ENCODE measurements at places on chromosomes 7 and 10.
A peak's percentile ranks its signal among the peaks of the same experiment; 100 is the strongest.

DNA sequence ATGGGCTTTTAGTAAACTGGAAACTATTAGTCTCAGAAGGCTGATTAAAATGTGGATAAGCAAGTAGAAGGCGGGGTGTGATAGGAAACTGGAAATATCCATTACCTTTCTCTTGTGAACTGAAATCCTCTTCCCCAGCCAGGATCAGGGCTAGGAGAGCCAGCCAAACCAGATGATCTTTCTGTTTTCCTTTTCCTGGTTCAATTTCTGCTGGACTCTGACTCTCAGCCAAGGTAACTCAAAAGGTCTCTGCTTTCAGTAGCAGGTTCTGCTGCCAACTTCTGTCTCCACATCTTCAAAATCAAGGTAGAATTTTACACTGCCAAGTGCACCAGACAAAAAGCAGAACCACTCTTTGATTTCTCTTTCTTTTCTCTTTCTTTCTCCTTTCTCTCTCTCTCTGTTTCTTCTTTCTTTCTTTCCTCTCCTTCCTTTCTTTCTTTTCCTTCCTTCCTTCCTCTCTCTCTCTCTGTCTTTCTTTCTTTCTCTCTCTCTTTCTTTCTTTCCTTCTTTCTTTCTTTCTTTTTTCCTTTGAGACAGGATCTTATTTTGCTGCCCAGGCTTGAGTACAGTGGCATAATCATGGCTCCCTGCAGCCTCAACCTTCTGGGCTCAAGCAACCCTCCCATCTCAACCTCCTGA, 30.8 kb downstream of the OTUD1 start:
- no peak for DNase-seq

GRCh38 chr7:17318146-17318545, 19.7 kb downstream of the AHR start:
- no peak for DNase-seq

GRCh38 chr7:126079581-126079980, 1150.0 kb upstream of the POT1 start:
- no peak for DNase-seq

DNA sequence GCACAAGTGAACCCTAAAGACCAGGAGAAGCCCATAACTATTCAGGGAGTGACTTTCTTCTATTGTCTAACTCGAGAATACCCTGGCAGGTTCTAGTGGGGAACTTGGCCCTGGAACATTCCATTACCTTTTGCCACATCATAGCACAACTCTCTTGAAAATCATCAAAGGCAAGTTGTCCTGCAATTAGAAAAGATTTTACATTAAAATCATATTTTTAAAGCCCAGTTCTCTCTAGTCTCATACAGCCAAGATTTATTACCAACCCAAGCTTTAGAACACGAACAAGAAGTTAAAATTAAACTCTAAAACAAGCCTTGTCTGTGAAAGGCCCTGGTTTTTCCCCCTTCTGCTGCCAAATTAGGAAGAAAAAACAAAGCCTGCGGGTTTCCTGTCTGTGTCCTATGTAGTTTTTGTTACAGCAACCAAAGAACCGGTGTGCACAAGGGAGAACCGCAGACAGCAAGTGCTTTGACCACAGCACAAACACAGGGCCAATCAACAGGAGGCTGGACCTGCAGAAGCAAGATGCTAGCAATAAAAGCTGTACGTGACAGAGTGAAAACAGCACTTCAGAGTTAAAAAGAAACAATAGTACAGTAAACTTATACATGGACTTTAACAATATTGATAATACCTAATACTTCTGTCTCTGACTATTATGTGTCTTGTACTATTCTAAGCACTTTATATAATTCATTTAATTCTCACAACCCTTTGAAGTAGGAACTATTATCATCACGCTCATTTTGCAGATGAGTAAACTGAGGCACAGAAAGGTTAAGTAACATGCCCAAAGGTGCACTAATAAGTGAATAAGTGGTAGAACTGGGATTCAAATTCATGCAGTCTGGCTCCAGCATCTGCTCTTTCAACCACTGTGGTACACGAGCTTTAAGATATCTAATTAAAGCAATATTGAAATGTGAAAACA, 65.8 kb downstream of the STK17A start:
- DNase-seq: peak; percentile 58
